ENCODE measurements at places on chromosomes 2 and 18.

- DNase-seq = no peak
Observed at GRCh38 chr18:54916507-54916906, 42.8 kb downstream of the CCDC68 start.

DNA sequence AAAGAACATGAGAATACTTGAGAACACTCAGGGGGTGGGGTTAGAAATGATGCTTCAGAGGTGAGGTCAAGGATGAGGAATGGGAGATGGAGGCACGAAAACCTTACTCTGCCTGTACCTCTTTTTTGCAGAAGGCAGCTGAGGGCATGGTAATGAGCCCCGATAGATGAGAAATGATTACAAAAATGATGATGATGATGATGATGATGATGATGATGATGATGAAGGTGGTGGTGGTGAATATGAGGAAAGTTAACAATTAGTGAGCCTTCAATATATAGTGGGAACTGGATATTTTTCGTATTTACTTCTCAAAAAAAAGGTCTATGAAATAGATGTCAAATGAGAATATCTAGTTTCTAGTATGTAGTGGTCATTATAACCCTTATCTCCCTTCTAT, 584.3 kb downstream of the EPHA4 start:
- DNase-seq = no peak

DNA sequence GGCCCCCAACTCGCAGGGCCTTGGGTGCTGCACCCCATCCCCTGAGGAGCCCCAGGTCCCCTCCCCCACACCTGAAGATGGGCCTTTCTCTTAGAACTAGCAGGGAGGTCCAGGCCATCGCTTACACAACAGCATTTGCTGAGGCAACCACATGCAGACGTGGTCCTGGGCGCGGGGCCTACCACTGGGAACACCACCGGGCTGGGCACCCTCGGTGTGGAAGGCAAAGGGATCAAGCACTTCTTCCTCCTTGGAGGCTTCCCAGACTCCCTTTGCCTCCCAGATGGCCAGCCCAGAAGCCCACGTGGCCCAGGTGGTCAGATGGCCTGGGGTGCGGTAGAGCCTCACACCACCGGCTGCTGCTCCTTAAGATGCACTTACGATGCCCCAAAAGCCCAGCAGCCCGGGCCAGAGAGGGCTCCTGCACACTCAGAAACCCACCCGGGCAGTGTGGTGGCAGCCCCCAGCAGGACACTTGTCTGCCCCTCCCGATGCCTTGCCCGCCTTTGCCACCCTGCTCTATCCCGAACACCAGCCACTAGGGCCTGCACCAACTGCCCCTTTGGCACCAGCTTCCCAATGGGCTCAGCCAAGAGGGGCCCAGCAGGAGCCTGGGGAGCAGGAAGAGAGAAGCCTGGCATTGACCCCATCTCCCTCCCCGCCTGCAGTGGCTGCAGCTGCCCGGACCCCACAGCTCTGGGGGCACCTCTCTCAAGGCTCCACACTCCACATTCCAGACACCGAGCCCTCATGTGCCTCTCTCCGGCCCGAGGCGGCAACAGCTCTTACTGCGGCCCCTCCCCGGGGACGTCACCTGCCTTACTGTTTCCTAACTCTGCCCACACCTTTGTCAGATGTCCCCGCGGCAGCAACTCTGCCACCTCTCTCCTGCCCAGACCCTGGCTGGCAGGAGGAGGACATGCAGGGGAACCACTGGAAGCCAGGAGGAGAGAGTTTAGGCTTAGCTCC, 13.9 kb upstream of the MLPH start:
- DNase-seq = no peak

GRCh38 chr18:79507546-79508480, 112.1 kb downstream of the NFATC1 start:
- no peak for DNase-seq

GRCh38 chr2:128308284-128308731, 10.4 kb downstream of the HS6ST1 start:
- DNase-seq = no peak

All from T-helper 2 cell treated with Interferon-gamma antibody and Interleukin-4, amounts not matched to agents 5 μg/mL and 100 μg/mL, for 36 hours (primary cell).